T-helper 2 cell (primary cell): ENCODE measurements at places on chromosomes 7 and 10.

GRCh38 chr10:5559642-5560141, 34.9 kb downstream of the CALML3 start:
- no peak for DNase-seq

DNA sequence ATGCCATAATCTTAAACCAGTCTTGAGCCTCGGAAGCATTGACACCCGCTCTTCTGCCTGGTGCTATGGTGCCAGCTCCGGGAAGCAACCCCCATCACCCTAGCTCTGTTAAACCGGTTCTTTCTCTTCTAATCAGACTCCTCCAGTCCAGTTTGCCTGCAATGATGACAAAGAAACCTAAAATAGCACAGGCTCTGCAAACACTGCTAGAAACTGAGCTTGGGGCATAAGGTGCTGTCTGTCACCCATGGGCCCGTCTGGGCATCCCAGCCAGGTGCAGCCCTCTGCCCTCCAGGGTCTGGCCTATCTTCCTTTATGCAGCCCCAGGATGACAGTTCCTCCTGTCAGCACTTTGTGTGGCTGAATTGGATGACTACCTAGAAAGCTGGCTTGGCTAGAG, 14.2 kb upstream of the CAMK2G start:
- no peak for DNase-seq

DNA sequence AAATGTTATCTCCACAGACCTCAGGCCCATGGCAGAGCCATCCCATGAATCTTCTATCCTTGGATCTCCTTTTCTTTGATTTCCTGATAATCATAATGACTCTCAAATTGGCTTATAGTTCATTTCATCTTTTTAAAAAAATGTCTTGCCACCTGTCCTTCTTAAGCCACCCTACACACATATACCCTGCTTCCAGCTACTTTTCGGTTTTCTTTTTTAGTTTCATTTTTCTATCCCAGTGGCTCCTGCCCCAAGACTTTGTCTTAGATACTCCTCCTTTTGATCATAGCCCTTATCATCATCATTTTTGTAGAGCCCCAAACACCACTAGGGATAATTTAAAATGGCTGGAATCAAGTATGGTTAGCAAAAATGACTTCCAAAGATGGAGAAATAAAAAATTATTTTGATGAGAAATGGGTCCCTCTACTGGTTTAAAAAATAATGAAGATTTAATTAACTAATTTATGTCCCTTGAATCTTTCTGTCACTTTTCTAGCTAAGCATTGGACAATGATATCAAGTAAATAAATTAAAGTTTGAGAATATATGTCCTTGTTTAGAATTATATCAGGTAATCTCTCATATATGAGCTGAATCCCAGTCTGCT, 277.3 kb upstream of the SEMA3D start:
- no peak for DNase-seq

GRCh38 chr10:14328881-14329672, 1.6 kb downstream of the FRMD4A start:
- no peak for DNase-seq

GRCh38 chr7:127935847-127936376, 95.3 kb downstream of the LRRC4 start:
- no peak for DNase-seq
